ENCODE measurements at places on chromosomes 2 and 18.

DNA sequence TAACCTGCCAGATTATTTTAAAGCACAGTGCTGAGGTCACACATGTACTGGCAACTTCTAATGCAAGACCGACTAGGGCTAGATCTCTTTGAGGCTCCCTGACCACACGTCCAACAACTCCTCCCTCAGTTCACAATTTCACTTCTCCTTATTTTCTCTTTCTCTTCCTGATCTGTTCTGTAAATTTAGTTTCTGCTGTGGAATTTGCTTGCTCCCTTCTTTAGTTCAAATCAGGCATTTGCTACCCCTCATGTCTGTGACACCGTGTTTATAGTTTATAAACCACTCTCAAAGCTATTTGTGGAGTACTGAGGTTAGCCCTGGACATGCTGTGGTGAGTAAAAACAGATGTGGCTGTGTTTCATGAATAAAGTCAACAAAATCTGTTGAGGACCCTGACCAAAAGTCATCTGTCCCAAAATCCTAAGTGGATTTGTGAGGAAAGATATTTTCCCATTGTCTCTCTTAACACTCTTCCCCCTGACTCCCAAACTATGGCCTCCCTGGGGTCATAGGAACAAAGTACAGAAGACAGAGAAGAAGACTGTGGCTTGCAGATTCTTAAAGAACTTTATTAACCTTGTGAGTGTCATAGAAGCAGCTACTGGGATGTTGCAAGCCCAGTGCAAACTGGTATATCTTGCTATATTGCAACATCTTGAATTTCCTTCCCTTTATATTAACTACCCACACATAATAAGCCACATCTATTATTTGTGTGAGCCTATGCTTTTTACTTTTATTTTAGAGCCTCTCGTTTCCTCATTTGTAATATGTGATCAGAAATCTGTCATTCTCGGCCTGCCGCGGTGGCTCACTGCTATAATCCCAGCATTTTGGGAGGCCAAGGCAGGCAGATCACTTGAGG is 3.5 kb upstream of the NAGK start:
- no peak for DNase-seq

DNA sequence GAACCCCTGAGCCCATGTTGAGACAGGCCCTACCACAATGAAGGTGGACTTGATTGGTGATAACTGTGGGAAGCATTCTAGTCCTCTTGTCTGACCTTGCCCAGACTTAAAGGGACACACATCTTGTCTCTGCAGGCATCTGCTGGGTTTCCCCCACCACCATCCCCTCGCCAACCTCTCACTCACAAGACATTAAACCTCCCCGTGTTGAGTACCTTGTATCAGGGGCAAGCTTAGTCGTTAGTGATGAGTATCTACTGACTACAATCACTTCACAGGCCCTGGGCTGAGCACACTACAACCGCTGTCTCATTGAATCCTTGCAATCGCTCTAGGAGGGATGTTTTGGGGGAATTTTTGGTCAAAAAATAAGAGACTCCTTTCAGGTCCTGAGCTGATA is 86.0 kb downstream of the ICOS start:
- DNase-seq, result no peak

DNA sequence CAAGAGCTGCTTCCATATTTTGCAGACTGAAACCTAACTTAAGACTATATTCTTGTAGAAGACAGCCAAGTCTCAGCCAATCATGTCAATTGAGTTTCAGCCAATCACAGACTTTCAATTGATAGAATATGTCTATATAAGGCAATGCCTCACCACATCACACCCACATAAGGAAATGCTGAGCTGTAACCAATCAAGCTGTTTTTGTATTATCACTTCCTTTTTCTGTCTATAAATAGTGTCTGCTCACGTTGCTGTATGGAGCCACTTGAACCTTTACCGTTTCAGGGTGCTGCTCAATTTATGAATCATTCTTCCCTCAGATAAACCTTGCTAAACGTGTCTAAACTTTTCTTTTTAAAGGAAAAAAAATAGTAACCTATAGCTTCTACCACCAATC is 1554.4 kb upstream of the LRRTM1 start:
- no peak for DNase-seq

- DNase-seq, result no peak
These were observed 18.4 kb upstream of the REV1 start for GRCh38 chr2:99507937-99508818.

GRCh38 chr2:37689751-37690150 is 18.3 kb upstream of the CDC42EP3 start:
- no peak for DNase-seq

GRCh38 chr2:201182650-201183364 is at the start of gene CASP10:
CASP10 (plus strand) TSS chr2:201183141; CDS start chr2:201185778, 2,637 bp downstream.
- DNase-seq, result peak; percentile 69

- no peak for DNase-seq
These were observed 69.9 kb downstream of the RHBDD1 start for GRCh38 chr2:226905718-226906117.

- no peak for DNase-seq
These were observed 2.5 kb downstream of the COL3A1 start for GRCh38 chr2:188976545-188977268.

DNA sequence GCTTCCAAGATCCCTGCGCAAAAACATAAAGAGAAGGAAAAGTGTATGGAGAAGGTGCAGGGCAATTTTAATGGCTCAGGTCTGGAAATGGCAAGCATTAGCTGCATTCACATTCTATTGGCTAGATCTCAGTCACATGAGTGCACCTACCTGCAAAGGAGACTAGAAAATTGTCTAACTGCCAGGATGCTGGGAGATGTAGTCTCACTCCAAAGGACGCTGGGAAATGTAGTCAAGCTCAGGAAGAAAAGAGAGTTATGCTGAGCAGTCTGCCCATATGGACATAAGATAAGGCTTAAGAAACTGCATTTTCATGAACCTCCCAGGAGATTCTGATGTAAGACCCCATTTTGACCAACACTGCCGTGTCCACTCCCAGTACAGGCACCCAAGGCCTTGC is 9.5 kb upstream of the KLHL29 start:
- no peak for DNase-seq

DNA sequence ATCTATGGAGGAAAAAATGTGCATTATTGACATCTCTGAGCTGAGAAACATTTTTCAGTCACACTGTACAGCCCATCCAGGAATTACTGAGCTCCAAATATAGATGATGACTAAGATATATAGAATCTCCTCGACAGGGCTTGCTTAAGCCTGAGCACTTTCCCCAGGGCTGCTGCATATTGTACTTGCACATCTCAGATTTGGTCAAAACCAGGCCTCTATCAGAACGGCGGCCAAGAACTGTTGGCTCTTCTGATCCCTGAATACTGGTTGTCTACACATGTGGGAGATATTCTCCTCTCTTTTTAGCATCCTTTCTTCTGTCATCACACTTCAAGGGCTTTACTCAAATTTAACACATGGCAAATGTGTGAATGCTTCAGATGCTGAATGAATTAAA is 201.5 kb upstream of the SLC35G4 start:
- peak; percentile 71 for DNase-seq

DNA sequence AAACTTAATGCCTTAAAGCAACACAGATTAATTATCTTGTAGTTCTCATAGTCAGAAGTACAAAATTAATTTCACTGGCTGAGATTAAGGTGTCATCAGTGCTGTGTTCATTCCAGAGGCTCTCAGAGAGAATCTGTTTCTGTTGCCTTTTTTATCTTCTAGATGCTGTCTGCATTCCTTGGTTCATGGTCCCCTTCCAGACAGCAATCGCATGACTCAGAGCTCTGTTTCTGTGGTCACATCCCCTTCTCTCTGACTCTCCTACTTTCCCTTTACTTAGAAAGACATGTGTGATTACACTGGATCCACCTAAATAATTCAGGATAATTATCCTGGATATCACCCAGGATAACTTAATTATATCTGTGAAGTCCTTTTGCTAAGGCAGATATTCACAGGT is 148.6 kb downstream of the MAIP1 start:
- no peak for DNase-seq

GRCh38 chr18:41576643-41577042 is 378.4 kb upstream of the PIK3C3 start:
- DNase-seq, result no peak

DNA sequence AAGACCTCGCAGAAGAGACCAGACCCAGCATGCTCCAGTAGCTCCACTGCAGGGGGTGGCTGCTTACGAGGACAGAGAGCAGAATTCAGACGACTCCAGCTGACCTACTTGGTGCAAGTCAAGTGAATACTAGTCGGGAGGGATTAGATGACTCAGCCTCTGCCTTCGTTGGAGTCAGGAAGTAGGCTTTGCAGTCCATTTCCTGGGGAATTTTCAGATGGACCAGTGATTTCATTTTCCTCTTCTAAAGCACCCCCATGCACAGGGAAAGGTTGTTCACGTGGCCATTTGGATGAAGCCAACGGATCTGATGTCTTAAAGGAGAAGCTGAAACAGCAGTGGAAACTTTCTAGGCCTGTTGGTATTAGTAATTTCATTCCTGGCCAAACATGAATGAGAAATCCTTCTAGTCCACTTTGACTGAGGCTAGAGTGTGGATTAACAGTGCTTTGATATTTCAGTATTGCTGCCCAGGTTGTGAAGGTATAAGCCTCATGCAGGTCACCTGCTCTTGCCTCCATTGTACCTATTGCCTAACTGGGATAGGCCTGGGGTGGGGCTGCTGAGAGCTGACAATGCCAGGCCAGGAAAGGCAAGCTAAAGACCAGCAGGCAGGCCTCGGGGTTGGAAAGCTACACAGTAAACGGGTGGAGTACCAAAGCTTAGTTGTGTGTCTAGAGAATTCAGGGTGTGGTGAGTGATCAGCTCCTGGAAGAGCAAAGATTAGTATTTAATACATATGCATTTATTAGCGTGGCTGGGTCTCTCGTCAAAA is 117.6 kb upstream of the FOSL2 start:
- DNase-seq, result peak; percentile 51
